ENCODE measurements at places on chromosomes 7 and 10. TPM values are rescaled to one million over a fixed set of nuclear protein-coding genes. Genes with fewer than 3 reads are reported as not detected.

DNA sequence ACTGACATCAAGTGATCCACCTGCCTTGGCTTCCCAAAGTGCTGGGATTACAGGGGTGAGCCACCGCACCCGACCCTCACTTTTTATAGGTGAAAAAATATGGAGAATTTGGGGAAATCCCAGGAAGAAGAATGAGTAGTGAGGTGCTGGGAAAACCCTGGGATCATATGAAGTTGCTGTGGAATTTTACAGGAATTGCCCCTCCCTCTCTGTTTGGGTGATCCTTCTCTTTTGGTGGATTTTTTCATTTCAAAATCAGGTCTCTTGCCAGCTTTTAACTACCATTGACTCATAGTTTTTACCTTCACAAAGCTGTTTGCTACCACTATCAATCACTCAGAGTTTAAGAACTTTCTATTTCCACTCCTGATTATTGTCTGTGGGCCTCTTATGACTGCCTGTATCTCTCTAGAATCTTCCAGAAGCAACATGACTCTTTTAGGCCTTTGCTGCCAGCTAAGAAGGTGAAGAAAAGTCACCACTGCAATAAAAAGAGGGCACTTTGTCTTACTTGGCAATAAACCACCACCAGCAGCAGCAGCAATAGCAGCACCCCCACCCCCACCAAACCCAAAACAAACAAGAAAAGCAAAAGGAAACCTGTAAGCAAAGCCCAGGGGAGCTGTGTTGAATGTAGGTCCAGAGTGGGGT is 4.0 kb upstream of the GIMAP8 start:
- H3K4me3 ChIP-seq = no peak overlapping the region
- peaks cover 21% of the 10 kb centered on the region for H3K4me1 ChIP-seq
- DNase-seq = no peak
- no peaks in the 10 kb centered on the region for H3K36me3 ChIP-seq
- no peaks in the 10 kb centered on the region for H3K27me3 ChIP-seq
- H3K27ac ChIP-seq = no peak overlapping the region

The PNLIPRP1 gene
- total RNA-seq = not detected

GRCh38 chr10:73167458-73167782 is 388 bp downstream of the ECD start:
- peaks cover 24% of the 10 kb centered on the region for H3K4me1 ChIP-seq
- peak overlapping the region; percentile 71 for H3K4me3 ChIP-seq
- peak overlapping the region; percentile 93 for H3K27ac ChIP-seq
- no peaks in the 10 kb centered on the region for H3K36me3 ChIP-seq
- H3K27me3 ChIP-seq = no peaks in the 10 kb centered on the region

The CELF2 gene
- 103 TPM for total RNA-seq

DNA sequence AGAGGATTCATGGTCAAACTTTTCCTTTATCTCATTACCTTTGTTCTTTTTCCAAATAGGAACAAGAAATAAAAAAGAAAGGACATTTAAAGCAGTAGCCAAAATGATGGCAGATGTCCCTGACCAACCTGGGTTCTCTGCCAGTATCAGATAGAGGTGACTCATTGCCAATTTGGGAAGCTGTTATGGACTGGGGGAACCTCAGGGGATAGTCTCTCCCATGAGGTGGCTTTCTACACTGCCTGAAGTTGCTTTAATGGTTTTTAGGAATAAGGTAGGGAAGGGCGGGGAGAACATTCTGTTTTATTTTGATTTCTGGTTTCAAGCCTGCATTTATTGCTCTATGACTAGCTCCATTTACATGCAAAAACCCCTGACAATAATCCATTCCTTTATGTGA is 457.9 kb upstream of the TPK1 start:
- H3K4me3 ChIP-seq = no peak overlapping the region
- DNase-seq = no peak
- H3K27me3 ChIP-seq = no peaks in the 10 kb centered on the region
- H3K4me1 ChIP-seq = no peaks in the 10 kb centered on the region
- H3K27ac ChIP-seq = no peak overlapping the region
- H3K36me3 ChIP-seq = no peaks in the 10 kb centered on the region

The PPP3CB gene
- 24.3 TPM for total RNA-seq

DNA sequence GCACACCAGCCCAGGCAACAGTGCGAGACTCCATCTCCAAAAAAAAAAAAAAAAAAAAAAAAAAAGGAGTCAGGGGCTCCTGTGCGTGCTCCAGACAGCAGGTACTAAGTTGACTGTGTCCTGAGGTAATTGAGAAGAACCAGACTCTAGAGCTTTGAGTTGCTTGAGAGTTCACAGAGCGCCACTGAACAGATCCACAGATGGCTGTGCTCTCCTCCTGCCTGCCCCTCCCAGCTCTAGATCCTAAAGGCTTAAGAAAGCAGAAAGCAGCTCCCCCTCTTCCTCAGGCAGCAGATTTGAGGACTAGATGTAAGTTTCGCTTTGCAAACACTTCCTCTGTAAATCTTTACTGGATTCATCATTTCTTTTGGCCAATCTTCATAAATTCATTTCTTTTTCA is 38.7 kb downstream of the SHH start:
- H3K27ac ChIP-seq = no peak overlapping the region
- no peaks in the 10 kb centered on the region for H3K4me1 ChIP-seq
- H3K27me3 ChIP-seq = no peaks in the 10 kb centered on the region
- no peak for DNase-seq
- peaks cover 61% of the 10 kb centered on the region for H3K36me3 ChIP-seq
- no peak overlapping the region for H3K4me3 ChIP-seq

The LRIT1 gene
- not detected for total RNA-seq

- peak overlapping the region; percentile 100 for H3K27ac ChIP-seq
- DNase-seq = no peak
- H3K27me3 ChIP-seq = no peaks in the 10 kb centered on the region
- no peaks in the 10 kb centered on the region for H3K36me3 ChIP-seq
Measured at GRCh38 chr10:12041766-12042408, 722 bp downstream of the UPF2 start.

The ZNF25 gene
- 9.7 TPM for total RNA-seq

GRCh38 chr7:53672681-53673080 is 637.2 kb downstream of the POM121L12 start:
- DNase-seq = no peak
- no peak overlapping the region for H3K27ac ChIP-seq
- no peaks in the 10 kb centered on the region for H3K4me1 ChIP-seq
- no peak overlapping the region for H3K4me3 ChIP-seq

The TMEM225B gene
- 0.91 TPM for total RNA-seq

DNA sequence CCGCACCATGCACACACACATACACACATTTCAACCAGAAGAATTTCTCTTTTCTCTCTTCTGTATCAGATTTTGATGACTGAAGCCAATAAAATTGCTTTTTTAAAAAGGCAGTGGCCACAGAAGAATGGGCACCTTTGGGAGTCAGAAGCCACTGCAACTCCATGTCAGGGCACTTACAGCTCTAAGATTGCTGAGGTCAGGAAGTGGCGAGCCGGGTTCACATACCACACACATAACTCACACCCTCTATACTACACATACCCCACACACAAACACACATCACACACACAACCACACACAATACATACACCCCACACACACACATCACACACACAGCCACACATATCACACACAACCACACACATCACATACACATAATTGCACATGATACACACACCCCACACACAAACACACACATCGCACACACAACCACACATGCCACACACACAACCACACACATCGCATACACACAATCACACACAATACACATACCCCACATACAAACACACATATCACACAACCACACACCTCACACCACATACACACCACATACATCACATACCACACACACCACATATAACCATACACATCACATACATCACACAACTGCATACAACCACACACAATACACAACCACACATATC is 31.2 kb downstream of the GPRIN2 start:
- no peaks in the 10 kb centered on the region for H3K36me3 ChIP-seq
- DNase-seq = no peak

- no peaks in the 10 kb centered on the region for H3K4me1 ChIP-seq
- H3K27ac ChIP-seq = no peak overlapping the region
- no peaks in the 10 kb centered on the region for H3K36me3 ChIP-seq
- H3K27me3 ChIP-seq = no peaks in the 10 kb centered on the region
- no peak overlapping the region for H3K4me3 ChIP-seq
- no peak for DNase-seq
Measured at GRCh38 chr10:67385566-67385965, 310.4 kb downstream of the CTNNA3 start.

GRCh38 chr10:77526868-77527617 is 110.6 kb downstream of the KCNMA1 start:
- no peak for DNase-seq
- no peak overlapping the region for H3K27ac ChIP-seq
- no peak overlapping the region for H3K4me3 ChIP-seq
- H3K27me3 ChIP-seq = no peaks in the 10 kb centered on the region

DNA sequence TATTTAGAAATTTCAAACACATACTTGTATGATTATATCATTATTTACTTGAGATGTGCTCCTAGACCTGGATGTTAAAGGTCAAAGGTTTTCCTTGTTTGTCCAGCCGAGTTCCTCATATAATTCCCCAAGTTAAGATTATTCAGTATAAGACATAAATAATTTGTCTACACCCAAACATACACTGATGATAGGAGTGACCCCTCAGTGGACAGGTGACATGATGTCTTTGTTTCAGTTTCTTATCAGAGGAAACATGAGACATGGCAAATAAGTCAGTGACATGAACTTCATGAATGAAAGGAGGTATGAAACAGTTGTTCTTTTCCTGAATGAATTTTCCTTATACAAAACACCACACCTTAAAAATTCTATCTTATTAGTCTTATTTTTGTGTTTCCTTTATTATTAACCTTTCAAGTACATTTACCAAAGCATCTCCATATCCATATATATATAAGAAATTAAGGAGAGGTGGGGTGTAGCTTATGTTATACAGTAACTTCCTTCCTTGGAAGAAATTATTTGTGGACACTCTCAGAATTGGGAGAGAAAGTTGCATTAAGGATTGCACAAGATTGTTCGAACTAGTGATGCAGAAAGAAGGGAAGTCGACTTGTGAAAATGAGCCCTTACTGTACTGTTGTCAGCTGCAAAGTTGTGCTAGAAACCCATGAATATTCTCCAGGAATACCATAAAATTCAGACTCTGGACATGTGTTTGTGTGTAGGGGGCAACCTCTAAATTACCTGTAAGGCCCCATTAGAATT is 60.5 kb downstream of the POM121L12 start:
- no peak overlapping the region for H3K27ac ChIP-seq
- no peaks in the 10 kb centered on the region for H3K27me3 ChIP-seq
- no peak for DNase-seq
- H3K4me1 ChIP-seq = no peaks in the 10 kb centered on the region

DNA sequence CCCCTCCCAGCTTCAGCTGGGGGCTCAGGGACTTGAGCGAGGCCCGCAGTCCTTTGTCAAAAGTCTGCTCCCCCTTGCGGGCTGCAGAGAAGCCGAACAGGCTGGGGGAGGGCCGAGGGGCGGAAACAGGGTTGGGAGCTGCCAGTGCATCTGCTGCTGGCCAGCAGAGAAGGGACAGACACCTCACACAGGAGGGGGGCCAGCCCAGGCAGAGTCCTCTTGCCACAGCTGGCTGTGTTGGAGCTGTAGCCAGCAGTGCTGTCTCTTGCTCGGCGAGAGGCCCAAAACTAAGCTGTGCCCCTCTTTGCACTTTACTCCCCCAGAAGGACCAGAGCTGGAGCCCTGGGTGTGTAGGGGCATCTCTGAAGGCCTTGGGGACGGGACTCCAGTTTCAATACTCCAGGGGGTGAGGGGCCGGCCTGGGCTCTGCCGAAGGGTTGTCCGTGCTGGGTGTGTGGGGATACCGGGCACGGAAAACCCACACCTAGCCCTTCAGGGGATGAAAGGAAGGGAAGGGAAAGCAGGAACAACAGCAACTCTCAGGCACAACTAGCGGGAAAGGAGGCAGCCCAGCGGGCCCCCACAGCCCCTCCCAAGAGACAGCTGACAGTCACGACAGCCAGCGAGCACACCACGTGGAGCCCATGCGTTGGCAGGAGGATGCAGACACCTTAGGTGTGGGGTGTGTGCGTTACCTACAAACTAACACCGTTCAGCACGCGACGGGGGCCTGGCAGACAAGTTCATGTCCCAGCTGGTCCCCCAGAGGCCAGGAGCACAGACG is 17.8 kb downstream of the YKT6 start:
- no peak overlapping the region for H3K27ac ChIP-seq
- DNase-seq = no peak
- no peaks in the 10 kb centered on the region for H3K4me1 ChIP-seq
- H3K4me3 ChIP-seq = no peak overlapping the region
- H3K27me3 ChIP-seq = no peaks in the 10 kb centered on the region

- no peak overlapping the region for H3K4me3 ChIP-seq
- no peaks in the 10 kb centered on the region for H3K4me1 ChIP-seq
- H3K27me3 ChIP-seq = no peaks in the 10 kb centered on the region
- no peaks in the 10 kb centered on the region for H3K36me3 ChIP-seq
Measured at GRCh38 chr7:124480036-124480820, 285.4 kb downstream of the GPR37 start.

DNA sequence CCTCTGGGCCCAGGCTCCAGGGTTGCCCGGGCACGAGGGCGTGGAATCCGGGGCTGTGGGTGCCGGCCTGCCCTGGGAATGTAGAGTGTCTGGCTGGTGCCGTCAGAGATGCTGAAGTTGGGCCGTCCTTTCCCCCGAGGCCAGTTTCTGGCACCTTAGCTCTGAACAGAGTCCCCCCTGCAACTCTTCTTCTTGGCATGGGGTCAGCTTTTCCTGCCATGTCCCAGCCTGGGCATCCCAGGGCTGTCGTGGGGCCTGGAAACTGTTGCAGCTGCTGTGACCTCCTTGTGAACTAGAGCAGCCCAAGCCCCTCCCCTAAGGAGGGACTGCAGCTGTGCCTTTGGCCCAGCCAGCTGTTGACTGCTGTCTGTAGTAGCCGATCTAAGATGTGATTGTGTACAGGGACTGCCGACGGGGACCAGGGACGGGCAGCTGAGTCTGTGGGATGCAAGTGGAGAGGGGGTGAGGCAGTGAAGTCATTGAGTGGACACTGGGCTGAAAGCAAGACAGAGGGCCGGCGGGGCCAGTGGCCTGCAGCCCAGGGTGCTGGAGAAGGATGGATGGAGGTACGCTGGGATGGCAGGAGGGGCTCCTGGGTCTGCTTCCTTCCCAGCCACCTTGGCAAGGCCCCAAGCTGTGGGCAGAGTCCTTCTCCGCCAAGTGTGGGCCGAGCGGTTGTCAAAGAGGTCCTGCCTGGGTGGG is 35.8 kb downstream of the GBX1 start:
- H3K27ac ChIP-seq = no peak overlapping the region
- no peak for DNase-seq
- H3K36me3 ChIP-seq = peaks cover 76% of the 10 kb centered on the region
- H3K4me3 ChIP-seq = no peak overlapping the region

DNA sequence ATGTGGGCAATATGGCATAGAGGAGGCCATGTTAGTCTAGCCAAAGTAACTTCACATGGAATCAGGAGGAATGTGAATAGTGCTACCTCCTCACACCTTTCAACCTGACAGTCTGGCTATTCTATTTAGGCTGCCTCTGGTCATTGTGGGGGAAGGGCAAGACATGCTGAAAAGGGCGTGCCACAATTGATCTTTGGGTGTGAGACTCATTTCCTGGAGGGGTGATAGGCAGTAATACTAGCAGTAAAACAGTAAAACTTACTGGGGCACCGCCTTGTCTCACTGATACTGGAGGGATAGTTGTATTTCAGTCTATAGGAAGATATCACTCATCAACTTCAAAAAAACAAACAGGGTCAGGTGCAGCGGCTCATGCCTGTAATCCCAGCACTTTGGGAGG is 88.7 kb downstream of the TMEM168 start:
- H3K4me3 ChIP-seq = no peak overlapping the region
- H3K27ac ChIP-seq = no peak overlapping the region
- no peaks in the 10 kb centered on the region for H3K27me3 ChIP-seq
- H3K4me1 ChIP-seq = no peaks in the 10 kb centered on the region

GRCh38 chr10:74026428-74027015 is 28.6 kb downstream of the VCL start:
- H3K27me3 ChIP-seq = no peaks in the 10 kb centered on the region
- H3K27ac ChIP-seq = no peak overlapping the region
- no peaks in the 10 kb centered on the region for H3K36me3 ChIP-seq
- DNase-seq = no peak
- H3K4me1 ChIP-seq = peaks cover 23% of the 10 kb centered on the region
- no peak overlapping the region for H3K4me3 ChIP-seq

Measured in upper lobe of left lung (tissue), 6 donors.